NCI-H748 treated with DMSO at 0.1 percent for 48 hours (cell line): ENCODE measurements at places on chromosomes 4 and X.

DNA sequence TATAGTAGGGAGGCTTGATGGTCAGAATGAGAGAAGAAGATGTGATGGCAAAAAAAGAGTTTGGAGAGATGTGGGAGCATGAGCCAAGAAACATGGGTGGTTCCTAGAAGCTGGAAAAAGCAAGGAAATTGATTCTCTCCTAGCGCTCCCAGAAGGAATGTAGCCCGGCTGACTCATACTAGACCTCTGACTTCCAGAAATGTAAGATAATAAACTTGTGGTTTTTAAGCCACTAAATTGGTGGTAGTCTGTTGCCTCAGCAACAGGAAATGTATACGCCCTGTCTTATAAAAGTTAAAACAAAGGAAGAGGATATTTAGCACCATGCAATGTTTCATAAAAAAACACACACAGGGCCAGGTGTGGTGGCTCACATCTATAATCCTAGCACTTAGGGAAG, 182.7 kb upstream of the PCDH7 start:
- no peak for DNase-seq

DNA sequence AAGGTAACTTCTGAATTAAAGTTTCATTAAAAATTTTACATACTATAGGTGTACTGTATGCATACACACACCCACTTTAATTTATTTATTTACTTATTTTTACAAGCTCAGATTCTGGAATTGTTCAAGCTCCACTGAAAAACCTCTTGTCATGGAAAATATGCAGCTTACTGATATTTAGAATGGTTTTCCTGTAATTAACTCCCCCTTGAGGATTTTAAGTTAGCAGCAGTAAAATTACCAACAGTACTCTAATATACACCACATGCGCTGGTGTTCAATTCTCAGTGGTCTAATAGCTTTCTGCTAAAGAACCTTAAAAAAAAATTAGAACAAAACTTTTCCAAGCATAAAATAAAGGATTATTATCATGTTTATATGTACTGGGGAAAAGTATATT, 12.0 kb downstream of the MAB21L2 start:
- DNase-seq: no peak

GRCh38 chrX:136933611-136934145, 53.2 kb upstream of the RBMX start:
- DNase-seq: no peak

- DNase-seq: no peak
Measured at GRCh38 chr4:158015241-158015640, 157.6 kb downstream of the GASK1B start.

- DNase-seq: no peak
Measured at GRCh38 chrX:129930941-129931410, 25.0 kb downstream of the UTP14A start.

DNA sequence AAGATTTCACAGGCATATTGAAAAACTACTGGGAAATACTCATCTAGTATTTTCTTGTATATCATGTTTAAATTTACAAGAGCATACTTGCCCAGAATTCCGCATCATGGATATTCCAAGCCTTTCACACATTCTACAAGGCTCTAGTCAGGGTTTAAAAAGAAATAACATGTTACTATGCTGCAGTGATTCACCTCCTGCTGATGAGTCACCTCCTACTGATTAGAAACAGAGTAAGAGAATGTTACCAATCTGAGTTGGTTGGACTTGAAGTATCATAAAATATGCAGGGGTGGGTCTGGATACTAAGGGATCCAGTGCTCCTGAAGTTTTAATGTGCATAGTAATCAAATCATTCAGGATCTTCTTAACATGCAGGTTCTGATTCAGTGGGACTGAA, 192.0 kb upstream of the ANK2 start:
- DNase-seq: no peak

DNA sequence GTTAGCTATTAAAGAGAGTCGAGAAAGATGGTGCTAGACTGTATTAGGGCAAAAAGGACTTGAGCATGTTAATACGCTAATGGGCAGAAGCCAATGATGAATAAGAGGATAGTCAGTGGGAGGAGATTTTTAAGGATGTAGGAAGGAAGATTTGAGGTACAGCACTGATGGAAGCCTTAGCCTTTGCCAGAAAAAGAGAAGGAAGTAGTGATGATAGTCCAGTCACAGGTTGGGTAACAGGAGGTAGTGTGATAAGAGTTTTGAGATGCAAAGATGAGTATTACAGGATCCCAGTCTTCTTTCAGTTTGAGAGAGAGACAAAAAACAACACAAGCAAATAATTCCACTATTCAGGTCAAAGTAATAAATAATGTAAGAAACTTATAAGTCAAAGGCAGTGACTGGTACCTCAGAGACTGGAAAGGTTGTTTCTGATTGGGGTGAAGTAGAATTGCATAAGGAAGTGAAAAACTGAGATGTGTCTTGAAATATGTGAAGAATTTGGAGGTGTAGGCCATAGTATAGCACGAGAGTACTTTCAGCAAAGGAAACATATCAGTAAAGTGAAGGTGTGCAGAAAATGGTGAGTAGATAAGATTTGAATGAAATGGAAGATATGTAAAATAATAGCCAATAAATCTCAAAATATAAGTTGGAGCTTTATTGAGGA, 22.1 kb upstream of the NDNF start:
- DNase-seq: no peak

- DNase-seq: no peak
Measured at GRCh38 chrX:9646471-9647224, 119.0 kb downstream of the GPR143 start.

DNA sequence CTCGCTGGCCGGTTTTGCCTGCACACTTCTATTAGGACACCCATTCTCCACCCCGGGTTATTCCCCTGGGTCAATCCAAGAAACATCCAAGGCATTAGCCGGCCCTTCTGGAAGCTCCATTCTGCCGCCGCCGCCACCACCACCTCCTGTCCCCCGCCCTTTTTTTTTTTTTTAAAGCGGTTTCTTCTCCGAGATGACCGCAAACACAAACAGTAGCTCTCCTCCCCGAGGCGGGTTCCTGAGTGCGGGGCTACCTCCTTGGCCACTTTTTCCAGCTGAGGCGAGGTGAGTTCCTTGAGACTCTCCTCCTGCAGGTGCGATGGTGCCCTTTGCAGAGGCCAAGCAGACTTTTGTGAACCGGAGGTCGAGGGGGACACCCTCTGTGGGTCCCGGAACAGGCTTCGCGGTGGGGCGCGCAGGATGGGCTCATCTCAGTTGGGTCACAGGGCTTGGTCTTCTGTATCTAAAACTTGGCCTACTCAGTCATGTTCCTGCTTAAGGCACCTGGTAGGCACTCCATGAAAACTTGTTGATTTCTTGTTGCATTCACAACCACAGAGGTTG, 930 bp downstream of the NWD2 start:
- no peak for DNase-seq

DNA sequence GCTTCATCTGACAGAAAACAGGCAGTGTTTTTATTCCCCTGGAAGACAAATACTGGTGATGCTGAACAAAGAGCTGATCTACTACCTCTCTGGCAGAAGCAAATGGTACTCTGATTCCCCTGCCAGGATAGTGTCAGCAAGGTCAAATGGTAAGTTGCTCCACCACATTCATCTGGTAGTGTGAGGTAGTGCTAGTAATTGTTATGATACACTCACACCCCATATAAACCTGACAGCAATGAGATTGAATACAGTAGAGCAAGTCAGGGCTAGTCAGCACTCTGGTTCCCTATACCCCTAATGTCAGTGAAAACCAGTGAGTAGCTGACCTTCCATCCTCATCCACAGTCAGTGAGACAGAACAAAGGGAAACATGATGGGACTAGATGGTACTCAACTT, 3.4 kb upstream of the SPIN4 start:
- no peak for DNase-seq

GRCh38 chrX:25762656-25763055, 375.5 kb upstream of the MAGEB18 start:
- no peak for DNase-seq

GRCh38 chr4:187921946-187922623, 73.5 kb upstream of the ZFP42 start:
- DNase-seq: no peak

- no peak for DNase-seq
Measured at GRCh38 chr4:5280828-5281227, 229.5 kb downstream of the STK32B start.

DNA sequence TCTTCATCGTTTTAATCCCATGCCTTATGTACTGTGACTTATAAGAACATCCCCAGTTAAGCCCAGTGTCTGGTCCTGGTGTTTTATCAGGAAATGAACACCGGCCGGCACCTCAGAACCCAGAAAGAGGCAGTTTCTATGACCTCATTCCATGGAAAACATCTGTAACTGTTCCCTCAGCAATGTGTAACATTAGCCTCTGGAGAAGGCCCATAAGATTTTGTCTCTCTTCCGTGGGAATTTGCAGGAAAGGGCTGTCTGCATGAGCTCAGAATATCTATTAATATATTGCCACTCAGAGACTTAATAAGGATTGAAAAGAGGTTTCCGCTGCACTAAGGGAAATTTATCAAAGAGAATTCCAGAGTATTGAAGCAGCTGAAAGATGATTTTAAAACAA, 3.1 kb upstream of the TCEANC start:
- no peak for DNase-seq
